ENCODE measurements at places on chromosomes 12 and 14. TPM values are rescaled to one million over a fixed set of nuclear protein-coding genes. Genes with fewer than 3 reads are reported as not detected.

The DBX2 gene
- 0.27 TPM for total RNA-seq

DNA sequence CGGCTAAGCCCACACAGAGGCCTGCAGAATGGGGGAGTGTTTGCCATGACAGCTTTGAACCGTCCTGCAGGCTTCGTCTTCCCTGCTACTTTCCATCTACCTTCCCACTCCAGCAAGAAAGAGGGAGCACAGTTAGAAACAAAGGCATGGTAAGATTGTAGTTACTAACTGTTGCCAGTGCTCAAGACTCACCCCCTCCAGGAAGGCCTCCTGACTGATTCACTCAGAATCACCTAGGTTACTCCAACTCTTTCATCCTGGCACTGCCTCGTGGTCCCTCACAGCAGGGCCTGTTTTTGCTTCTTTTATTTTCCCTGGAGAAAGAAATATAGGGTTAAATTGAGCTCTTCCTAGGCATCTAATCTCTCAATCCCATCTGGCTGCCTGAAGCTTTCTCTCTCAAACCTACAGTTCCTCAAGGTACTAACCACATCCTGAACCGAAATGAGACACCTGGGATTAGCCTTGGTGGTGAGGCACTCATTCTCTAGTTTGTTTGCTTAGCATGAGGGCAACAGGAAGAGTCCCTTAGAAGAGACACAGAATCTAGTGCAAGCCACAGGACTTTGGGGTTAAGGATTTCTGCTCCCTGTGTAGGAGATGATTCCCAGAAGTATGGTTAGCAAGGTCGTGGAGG lies 7.8 kb downstream of the GALNT6 start:
- no peak for DNase-seq

- DNase-seq = no peak
These were observed 12.3 kb downstream of the TMEM117 start for GRCh38 chr12:43848226-43848507.

DNA sequence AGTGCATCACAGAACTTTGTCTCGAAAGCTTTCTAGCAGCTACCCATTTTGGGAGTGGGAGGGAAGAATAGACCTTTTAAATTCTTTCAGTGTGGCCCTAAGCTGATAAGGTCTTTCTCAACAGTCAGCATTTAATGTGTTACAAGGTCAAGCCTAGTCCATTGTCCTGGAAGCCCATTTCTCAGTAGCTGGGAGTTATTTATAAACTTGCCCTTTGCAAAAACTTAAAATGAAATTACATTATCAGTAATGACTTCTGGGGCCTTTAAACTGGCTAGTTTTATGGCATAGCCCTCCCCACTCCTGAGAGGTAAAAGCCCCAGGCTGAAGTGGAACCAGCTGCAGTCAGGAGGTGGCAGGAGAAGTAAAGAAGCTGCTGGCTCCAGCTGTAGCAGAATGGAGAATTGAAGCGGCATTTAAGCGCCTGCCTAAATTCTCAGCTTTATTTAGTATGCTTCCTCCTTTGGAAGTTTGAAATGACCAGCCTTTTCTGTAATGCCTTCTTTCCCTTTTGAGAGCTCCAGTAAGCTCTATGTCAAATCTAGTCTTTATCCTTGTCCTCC lies 12.4 kb downstream of the COPZ1 start:
- no peak for DNase-seq

All from WTC11 (cell line).